ENCODE measurements at places on chromosomes 11 and 22.

GRCh38 chr11:117633976-117634755, 162.8 kb downstream of the DSCAML1 start:
- no peak for DNase-seq

- no peak for DNase-seq
Measured at GRCh38 chr11:26483108-26483507, 89.0 kb downstream of the MUC15 start.

DNA sequence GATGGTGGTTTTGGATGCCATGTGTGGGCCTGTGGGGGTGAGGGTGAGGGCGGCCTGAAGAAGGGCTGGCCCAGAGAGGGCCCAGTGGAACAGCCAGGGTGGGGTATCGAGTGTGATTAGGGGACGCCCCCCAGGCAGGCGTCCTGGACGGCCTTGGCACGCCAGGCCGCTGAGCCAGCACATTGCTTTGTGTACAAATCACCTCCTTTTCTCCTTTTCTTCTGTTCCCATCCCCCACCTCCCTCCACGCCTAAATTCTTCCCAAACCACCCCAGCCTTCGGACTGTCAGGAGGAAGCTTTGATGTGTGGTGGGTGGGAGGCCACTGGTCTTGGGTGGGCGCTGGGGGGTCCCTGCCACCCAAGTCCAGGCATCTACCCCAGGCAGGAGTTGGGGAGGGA, 7.8 kb upstream of the CD248 start:
- DNase-seq = no peak

- no peak for DNase-seq
Measured at GRCh38 chr11:45384016-45384415, 97.9 kb upstream of the SYT13 start.

DNA sequence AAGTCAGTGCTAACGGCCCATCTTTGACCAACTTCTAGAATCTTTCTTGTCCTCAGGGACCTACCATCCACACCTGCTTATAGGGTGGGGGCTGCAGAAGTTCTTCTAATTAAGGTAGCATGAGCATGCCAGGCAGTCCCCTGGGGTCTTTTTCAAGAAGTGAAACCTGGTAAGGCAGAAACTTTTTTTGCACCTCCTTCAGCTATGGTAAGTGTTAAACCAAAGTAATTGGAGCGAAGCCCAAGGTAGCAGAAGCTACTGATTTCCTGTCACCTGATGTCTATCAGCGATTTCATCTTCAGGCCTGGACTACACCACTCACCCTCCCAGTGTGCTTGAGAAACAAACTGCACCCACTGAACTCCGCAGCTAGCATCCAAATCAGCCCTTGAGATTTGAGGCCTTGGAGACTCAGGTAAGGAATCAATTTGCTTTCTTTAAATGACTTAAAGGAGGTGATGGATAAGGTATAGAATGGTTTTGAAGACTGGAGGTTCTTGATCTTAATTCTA, at the start of gene MS4A1:
Gene MS4A1 (plus strand): TSS at position 317 of the 512 bp plus-strand sequence. CDS start 6,528 bp downstream, outside the sequence.
- DNase-seq = peak; percentile 80

GRCh38 chr22:20203142-20203551, 52.3 kb upstream of the CCDC188 start:
- no peak for DNase-seq

DNA sequence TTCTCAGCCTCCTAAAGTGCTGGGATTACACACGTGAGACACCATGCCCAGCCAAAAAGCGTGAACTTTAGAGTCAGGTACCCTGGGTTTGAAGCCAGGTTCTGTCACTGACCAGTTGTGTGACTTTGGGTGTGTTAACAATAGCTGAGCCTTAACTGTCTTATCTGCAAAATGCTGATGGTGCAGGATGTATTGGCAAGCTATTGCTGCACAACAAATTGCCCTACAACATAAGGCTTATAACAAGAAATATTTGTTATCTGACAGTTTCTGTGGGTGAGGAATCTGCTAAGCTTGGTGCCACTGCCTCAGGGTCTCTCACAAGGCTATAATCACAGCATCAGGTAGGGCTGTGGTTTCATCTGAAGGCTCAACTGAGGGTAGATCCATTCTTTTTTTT, 21.9 kb downstream of the SYNGR1 start:
- DNase-seq = no peak

DNA sequence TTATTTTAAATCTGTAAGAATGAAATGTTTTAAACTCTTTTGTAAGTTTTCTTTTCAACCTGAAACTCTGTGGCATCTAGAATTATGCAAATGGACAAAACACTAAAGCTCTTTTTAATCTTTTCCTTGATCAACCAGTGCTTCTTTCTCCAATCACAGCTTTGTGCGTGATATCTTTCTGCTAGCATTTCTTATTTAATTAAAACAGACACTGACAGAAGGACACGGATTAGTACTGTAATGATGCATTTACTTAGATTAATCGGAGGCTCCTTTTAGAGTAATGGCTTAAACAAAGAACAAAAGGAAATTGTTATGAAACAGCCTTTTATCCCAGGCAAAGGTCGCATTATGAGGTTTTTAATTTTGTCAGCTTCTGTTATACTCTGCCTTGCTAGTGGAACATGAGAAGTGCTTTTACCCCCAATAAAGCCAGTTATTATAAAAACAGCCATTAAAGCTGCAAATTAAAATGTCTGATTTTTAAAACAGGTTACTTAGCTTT, 48.5 kb upstream of the SOX6 start:
- DNase-seq = no peak

DNA sequence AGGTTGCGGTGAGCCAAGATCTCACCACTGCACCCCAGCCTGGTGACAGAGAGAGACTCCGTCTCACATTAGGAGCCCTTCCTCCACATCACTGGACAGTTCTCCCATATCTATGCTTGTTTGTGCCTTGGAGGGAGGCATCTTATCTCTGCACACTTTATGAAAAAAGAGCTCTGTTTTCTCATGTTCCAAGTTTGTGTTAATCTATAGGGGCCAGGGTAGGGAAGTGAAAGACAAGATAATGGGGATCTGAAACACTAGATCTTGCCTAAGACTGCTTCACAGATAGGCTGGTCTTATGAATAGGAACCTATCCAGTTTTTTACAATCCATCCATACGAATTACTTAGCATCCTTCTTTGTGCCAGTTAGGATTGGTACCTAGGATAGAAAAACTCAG, 17.1 kb downstream of the OR6Q1 start:
- DNase-seq = no peak

- no peak for DNase-seq
Measured at GRCh38 chr11:34263441-34264091, 94.2 kb downstream of the ABTB2 start.

DNA sequence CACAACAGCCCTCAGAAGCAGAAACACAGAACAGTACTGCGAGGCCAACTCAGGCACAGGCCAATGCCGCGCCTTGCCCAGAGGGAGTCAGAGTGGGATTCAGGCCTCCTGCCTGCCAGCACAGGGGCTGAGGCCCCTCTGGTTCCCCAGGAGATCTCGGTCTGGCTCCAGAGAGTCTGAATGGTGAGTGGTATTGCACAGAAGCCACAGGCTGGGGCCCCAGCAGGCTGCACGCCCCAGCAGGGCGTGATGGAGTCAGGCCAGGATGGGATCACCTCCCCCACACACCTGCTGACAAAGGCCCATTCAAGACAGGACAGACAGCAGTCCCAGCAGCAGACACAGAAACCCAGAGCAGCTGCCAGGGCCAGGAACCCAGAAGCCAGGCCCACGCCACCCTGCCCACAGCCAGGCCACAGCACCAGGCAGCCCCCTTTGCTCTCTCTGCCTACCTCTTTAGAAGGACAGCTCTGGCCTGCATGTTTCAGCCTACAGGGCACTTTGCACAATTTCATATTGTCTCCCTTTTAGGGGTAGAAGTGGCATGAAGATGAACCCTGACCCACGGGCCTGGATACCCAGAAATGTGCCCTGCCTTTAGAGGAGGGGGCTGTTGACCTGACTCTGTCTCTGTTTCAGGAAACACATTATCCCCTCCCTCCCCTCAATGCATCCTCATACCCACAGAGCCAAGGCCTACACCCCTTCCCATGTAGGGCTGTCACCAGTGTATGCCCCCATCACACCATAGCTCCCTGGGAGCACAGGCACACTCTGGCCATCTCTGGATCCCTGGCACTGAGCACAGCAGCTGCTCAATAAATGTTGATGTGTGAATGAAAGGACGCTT, 6.1 kb downstream of the FXYD6 start:
- DNase-seq = no peak

DNA sequence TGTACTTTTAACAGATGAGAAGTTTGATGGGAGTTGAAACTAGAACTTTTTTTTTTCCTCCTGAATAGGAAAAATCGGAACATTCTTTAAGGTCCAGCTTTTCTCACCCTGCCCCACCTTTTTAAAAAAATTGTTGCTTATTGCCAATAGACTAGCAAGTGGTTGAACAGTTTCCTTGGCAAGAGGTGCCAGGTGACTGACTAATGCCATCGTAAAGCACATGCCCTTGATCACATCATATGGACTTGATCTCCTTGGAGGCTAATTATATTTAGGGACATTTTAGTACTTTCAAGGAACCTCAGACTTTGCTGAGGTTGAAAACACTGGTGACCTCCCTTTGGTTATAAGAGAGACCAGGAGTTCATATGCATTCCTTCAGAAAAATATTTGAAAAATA, 57.6 kb downstream of the MTMR3 start:
- no peak for DNase-seq

DNA sequence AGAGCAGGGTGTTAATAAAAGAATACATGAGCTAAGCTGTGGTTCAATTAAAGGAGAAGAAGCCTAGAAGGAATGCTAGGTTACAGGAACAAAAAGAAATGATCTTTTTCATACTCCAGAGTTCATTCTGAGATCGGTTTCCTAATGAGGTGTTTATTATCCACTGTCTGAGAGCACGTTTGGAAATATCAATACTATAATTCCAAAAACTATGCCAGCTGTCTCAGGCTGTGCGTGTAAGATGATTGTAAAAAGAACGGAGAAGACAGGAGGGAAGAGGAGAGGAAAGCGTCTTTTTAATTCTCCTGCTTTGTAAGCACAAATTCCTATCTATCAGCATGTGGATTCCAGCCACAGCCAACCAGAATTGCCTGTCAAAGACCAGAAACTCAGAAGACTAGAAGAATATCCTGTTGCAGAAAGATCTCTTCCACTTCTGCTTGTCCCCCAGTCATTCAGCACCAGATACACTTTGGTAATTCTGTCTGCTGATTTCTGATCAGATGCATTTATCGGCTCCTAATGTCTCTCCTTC, 25.7 kb downstream of the APOL5 start:
- no peak for DNase-seq

GRCh38 chr11:112082729-112083128, 3.8 kb downstream of the TIMM8B start:
- no peak for DNase-seq

- DNase-seq = no peak
Measured at GRCh38 chr11:94675813-94676212, 92.3 kb upstream of the AMOTL1 start.

DNA sequence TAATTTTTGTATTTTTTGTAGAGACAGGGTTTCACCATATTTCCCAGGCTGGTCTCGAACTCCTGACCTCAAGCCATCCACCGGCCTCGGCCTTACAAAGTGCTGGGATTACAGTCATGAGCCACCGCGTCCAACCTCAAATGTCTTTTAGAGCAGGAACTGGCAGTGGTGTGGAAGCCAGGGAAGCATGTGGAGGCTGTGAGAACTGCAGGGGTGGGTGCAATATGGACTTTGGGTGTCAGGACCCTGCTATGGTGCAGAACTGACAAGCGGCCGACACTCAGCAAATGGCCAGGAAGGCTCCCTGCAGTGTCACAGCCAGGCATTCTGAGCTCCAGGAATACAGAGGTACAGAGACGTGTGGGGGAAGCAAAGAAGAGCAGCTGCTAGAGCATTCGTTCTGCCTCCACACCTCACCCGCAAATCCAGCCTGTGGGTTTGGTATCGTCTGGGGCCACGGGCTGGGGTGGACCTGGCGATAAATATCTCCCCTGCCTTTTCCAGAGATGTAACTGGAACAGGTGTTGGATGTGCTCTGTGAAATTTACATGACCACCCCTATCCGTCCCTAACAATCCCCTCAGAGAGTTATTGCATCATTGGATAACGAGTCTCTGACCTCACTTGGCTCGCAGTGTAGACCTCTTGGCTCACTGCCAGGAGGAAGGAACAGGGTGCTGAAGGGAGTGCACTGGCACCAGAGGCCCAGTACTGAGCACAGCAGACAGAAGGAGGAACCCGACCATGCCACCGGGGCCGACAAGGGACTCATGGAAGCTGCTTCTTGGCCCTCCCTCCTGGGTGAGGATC, 624.7 kb upstream of the B3GAT1 start:
- no peak for DNase-seq

DNA sequence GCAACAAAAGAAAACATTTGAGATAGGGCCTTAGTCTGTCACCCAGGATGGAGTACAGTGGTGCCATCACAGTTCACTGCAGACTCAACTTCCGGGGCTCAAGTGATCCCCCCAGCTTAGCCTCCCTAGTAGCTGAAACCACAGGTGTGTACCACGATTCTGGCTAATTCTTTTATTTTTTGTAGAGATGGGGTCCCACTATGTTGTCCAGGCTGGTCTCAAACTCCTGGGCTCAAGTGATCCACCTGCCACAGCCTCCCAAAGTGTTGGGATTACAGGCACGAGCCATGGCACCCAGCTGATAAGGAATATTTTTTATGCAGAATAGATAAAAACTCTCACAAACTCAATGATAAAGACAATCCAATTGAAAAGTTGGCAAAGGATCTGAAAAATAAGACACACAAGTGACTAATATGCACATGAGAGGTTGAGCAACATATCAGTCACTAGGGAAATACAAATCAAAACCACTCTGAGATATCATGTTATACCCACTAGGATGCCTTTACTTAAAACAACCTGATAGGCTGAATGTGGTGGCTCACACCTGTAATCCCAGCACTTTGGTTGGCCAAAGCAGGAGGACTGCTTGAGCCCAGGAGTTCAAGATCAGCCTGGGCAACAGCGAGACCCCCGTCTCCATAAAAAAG, 33.9 kb upstream of the CLTCL1 start:
- DNase-seq = no peak

DNA sequence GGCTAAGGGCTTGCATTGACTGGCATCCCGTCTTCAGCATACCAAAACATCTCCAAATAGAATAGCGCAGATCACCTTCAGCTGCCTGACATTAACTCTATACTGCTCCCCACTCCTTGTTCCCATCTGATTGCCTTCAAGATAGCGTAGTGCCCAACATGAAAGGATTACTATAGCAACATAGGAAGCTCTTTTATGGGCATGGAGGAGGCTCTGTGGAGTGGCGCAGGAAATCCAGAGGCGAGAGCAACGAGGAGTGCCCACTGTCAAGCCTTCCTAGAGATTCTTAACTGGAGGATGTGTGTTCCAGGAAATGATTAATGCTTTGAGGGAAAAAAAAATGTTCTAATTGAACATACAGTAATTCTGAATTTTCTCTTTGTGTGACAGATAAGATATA, 213.3 kb downstream of the CADM1 start:
- no peak for DNase-seq

- DNase-seq = no peak
Measured at GRCh38 chr11:5007561-5007960, 12.9 kb downstream of the OR51L1 start.

Measured in GM20000 (cell line).